NAMALWA (cell line): ENCODE measurements at places on chromosomes 11 and 22.

DNA sequence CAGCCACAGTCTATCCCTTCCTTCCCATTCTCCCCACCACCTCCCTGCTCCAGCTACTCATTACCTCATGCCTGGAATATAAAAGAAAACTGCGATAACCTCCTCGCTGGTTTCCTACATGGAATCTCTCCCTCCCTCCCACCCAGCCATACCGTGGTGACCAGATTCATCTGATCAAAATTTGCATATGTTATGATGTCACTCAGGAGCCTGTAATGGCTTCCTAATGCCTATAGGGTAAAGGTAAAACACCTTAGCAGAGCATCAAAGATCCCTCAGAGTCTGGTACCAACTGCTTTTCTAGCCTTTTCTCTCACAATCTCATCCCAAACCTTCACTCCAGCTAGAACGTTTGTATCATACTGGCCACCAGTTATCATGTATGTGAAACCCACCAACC is 19.6 kb downstream of the RTN4RL2 start:
- DNase-seq, result peak; percentile 53

DNA sequence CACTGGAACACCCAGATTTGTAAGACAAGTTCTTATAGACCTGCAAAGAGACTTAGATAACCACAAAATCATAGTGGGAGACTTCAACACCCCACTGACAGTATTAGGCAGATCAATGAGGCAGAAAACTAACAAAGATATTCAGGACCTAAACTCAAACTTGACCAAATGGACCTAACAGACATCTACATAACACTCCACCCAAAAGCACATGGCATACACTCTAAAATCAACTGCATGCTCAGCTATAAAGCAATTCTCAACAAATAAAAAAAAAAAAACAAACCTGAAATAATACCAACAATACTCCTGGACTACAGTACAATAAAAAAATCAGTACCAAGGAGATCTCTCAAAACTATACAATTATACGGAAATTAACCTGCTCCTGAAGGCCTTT is 115.0 kb downstream of the FDX1 start:
- DNase-seq, result no peak

GRCh38 chr11:130177782-130178181 is 18.2 kb downstream of the ST14 start:
- peak; percentile 22 for DNase-seq

- no peak for DNase-seq
Measured at GRCh38 chr11:117702946-117703598, 93.9 kb downstream of the DSCAML1 start.

- no peak for DNase-seq
Measured at GRCh38 chr11:130449310-130449990, 1.0 kb downstream of the ADAMTS15 start.

DNA sequence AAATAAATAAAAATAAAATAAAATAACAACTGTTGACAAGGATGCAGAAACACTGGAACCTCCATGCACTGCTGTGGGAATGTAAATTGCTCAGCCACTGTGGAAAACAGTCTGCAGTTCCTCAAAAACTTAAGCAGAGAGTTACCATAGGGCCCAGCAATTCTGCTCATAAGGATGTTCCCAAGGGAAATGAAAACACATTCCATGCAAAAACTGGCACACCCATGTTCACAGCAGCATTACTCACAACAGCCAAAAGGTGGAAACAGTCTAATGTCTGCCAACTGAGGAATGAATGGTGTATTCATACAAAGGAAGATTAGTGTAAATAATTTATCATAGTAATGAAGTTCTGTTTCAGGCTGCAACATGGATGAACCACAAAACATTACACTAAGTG is 3.2 kb upstream of the KRTAP5-10 start:
- no peak for DNase-seq

GRCh38 chr11:110797453-110797852 is 85.2 kb upstream of the ARHGAP20 start:
- peak; percentile 21 for DNase-seq

GRCh38 chr11:76206327-76207081 is at the start of gene WNT11:
TSS of gene WNT11 (minus strand) at chr11:76206502. CDS start at chr11:76206407, 95 bp downstream.
- DNase-seq, result no peak

DNA sequence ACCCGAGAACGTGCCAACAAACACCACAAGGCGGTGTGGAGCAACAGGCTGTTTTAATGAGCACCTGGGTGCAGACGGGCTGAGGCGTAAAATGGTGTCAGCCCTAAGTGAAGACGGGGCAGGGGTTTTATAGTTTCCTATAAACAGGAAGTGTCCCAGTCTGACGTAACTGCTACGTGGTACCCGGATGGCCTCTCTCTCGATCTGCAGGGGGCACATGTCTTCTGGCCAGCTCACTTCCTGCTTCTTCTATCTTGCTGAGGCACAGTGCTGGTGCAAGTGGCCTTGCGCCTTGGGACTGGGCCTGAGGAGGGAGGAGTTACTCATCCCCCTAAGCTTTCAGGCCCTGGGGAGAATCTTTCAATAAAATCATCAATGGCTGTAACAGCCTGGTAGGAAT is 20.9 kb downstream of the OOSP3 start:
- DNase-seq, result peak; percentile 4
